ENCODE measurements at places on chromosomes 7 and 10.

GRCh38 chr7:92200791-92201190 lies 21.8 kb upstream of the LRRD1 start:
- DNase-seq, result no peak

- DNase-seq, result no peak
Observed at GRCh38 chr7:73954181-73954580, 73.8 kb upstream of the ELN start.

- no peak for DNase-seq
Observed at GRCh38 chr7:149005427-149006344, 22.6 kb downstream of the PDIA4 start.

DNA sequence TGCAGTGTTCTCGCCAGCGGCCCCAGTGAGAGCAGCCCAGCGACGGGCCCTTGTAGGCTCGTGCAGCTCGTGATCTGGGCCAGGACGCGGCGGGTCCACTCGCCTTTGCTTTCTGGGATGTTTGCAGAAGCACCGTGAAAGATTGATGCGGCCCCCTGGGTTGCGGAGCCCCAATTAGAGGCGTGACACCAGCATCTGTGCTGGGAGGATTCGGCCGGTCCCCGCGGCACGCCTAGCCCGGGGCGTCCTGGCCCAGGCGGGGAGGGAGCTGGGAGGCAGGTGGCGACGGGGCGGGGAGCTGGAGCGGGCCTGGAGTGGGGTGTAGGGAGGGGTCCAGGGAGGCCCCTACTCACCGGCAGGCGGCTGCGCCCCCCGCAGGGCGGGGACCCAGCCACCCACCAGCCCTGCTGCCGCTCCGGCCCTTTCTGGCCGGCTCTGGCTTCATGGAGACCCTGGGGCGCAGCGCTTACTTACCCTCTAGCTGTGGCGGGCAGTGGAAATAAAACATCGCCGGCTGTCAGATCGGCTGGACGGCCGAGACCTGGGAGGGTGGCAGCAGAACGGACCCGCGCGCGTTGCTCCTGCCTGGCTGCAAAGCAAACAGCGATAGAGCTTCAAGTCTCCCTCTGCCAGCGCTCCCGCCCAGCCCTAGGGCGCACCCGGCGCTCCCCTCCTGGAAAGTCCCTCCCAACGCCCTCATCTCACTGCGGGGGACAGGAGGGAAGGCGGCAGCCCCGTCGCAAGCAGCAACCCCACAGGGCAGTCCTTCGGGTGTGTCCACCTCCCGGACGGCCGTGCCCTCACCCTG lies 752 bp downstream of the DRGX start:
- no peak for DNase-seq

DNA sequence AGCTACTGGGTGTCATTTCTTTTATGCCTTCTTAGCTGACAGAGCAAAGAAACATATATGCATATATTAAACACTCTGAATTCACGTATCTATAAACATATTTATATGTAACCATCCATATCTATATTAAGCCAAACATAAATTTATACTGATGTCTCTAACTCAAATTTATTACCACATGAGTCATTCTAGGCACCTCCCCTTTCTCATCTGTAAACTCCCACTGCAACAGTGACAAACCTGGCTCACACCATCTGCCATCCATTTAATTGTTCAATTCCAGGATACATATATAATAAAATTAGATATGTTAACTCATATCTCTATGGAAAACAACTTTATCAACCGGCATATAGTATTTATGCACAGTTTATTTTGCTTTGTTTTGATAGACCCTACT lies 722.3 kb downstream of the SORCS1 start:
- no peak for DNase-seq

- no peak for DNase-seq
Observed at GRCh38 chr10:21056461-21056860, 159.3 kb upstream of the NEBL start.

DNA sequence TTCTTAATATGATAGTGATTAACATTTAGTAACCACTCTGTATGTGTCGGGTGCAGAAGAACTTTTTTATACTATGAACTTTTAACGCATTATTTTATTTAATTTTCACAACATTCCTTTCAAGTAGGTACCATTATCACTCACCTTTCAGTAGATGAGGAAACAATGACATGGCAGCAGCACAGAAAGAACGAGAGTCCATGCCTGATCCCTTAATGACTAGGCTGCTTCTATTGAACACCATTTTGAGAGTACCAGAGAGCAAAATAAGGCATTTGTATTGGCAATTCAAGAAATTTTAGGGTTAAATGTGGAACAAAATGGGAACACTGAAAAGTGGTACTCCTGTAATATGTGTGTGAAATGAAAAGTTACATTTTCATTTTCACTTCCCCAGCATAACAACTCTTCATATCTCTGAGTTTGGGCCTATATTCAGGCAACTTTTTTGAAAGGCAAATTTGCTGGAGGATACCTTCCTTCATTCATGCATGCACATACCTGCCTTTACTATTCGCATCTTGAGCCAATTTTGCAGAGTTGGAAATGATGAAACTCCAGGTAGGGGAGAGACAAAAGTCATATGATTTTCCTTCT lies 12.8 kb downstream of the LRRN3 start:
- no peak for DNase-seq

GRCh38 chr7:105920766-105921165 lies 42.3 kb upstream of the CDHR3 start:
- DNase-seq, result no peak

DNA sequence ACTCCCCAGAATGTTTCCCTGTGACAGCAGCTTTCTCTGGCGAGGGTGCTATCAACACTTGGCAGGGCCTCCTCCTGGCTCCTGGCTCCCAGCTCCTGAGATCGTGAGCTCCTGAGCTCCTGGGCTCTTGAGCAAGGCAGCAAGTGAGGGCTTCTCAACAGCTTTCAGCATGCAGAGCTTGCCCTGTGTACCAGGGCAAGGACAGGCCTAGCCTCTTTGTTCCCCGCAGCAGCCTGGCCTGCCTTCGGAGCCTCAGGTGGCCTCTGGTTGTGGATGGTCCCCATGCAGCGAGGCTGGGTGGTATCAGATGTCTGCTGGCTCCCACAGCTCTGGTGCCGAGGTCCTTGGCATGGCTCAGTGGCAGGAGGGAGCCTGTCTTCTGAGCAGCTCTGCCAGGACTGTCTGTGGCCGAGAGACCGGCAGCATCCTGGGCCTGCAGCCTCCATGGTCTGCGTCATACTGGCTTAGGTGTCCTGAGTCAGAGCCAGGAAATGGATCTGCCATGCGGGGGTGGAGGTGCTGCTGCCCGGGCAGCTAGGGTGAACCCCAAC lies 44.2 kb downstream of the ZMIZ1 start:
- no peak for DNase-seq

- DNase-seq, result no peak
Observed at GRCh38 chr7:99372275-99373090, 2.0 kb upstream of the ARPC1B start.

DNA sequence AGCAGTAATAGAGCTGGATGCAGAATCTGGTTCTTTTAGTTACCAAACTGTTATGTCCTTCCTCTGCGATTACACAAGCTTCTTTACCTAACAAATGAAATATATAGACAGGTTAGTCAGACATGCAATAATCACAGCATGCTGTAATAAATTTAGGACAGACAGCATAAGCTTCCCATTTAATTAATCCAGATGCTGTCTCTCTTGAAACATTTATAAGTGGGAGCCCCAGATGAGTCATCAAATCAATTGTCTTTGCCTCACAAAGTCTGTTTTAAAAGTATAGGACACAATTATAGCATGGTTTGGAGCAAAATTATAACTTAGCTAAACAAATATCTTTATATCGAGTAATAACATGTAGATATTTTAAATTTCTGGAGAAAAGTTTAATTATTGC lies 1.6 kb downstream of the CDNF start:
- no peak for DNase-seq

GRCh38 chr7:16417906-16418305 lies 3.4 kb downstream of the CRPPA start:
- no peak for DNase-seq

DNA sequence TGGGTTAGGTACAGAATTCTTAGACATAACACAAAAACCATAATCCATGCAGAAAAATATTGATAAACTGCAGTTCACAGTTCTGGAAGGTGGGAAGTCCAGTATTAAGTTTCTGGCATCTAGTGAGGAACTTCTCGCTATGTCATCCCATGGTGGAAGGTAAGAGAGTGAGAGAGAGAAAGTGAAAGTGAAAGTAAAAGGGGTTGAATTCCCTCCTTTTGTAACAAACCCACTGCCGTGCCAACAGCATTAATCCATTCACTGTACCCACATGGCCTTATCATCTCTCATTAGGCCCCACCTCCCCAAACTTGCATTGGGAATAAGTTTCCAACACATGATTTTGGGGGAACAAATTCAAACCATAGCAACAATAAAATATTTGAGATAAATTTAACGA lies 17.1 kb downstream of the ZNF485 start:
- no peak for DNase-seq

DNA sequence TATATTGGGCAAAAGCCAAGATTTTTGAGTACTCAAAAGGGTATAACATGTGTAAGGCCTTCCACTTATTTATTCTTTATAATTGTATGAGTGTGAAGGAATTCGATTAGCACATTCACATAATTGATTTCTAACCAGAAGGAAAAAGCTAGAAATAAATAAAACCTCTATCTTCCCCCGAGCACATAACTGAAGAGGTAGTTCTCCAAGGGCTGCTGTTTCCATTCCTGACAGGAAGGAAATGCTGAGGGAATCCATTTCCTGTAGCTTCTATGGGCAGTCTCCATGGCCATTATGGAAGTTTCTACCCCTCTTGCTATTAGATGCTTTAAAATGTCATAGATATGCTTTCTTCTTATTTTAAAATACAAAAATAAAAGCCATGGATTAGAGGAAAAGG lies 70.5 kb upstream of the ABCB5 start:
- no peak for DNase-seq

DNA sequence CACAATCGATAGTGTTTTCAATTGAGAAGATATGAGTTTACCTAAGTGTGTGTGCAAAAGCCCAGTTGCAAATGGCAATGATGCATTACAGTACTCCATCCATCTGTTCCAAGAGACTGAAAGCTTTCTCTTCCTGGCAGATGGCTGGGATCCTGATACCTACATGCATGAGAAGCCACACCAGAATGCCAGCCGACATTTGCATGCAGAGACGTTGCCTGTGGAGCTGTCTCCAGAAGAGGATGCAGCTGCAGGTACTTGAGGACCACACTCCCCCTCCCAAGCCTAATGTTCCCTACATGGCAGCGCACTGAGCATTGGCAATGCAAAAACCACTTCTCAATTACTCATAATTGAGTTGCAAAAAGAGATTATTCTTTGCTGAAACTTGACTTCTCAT lies 332.1 kb downstream of the WDR11 start:
- DNase-seq, result no peak
